Small intestine (tissue), 16 donors: ENCODE measurements at places on chromosomes 2 and 18. TPM values are rescaled to one million over a fixed set of nuclear protein-coding genes. Genes with fewer than 3 reads are reported as not detected.

GRCh38 chr2:236754271-236754944, 184.8 kb downstream of the ACKR3 start:
- DNase-seq: no peak

- DNase-seq: no peak
Observed at GRCh38 chr2:9415516-9416169, 7.7 kb downstream of the ITGB1BP1 start.

DNA sequence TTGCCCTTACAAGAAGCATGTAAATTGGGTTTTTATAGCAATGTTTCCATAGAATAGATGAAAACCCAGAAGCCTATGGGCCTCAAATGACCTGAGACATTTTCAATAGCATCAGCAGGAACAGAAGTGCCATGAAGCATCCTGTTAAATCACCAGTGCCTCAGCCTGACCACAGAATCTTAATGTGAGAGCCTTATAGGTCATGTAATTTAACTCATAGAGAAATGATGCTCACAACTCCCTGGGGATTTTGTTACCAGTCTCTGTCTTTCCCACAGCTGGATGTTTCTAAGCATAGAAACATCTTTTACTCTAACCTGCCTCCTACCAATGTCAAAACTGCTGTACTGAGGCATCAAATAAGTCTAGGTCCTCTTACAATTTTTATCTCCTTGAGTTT, 295.8 kb upstream of the ACVR2A start:
- no peak for DNase-seq

SLC11A1 gene
- 3.1 TPM for polyA plus RNA-seq

- DNase-seq: no peak
Observed at GRCh38 chr2:101806123-101806522, 108.6 kb downstream of the MAP4K4 start.

SPATA3 gene
- polyA plus RNA-seq: not detected

DNA sequence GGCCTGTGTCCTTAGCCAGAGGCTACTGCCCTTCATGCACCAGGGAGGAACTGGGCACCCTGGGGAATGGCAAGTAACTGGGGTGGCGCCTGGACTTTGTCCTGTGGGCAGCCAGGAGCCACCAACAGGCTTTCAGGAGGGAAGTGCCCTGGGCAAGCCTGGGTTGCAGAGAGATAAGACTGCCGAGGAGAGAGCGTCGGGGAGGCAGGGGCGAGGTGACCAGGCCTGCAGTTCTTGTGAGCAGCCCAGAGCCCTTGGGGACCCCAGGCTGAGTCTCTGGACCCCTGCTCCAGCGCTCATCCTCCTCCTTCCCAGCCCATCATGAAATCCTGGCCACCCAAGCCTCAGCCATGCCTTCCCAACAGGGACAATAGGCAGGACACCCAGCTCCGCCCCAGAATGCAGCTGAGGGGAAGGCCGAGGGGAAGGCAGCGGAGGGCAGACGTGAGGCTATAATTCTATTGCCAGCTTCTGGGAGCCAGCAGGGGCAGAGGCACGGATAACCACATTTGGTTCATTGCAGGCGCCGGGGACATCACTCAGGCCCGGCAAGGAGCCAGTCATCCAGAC, 25.1 kb downstream of the ADRA2B start:
- DNase-seq: no peak

KRTCAP3 gene
- 61.6 TPM for polyA plus RNA-seq

- DNase-seq: no peak
Observed at GRCh38 chr2:216464104-216464720, 34.4 kb upstream of the RPL37A start.

- no peak for DNase-seq
Observed at GRCh38 chr2:203667838-203668237, 38.6 kb upstream of the CD28 start.

GRCh38 chr2:103660519-103660918, 898.7 kb downstream of the TMEM182 start:
- no peak for DNase-seq

DNA sequence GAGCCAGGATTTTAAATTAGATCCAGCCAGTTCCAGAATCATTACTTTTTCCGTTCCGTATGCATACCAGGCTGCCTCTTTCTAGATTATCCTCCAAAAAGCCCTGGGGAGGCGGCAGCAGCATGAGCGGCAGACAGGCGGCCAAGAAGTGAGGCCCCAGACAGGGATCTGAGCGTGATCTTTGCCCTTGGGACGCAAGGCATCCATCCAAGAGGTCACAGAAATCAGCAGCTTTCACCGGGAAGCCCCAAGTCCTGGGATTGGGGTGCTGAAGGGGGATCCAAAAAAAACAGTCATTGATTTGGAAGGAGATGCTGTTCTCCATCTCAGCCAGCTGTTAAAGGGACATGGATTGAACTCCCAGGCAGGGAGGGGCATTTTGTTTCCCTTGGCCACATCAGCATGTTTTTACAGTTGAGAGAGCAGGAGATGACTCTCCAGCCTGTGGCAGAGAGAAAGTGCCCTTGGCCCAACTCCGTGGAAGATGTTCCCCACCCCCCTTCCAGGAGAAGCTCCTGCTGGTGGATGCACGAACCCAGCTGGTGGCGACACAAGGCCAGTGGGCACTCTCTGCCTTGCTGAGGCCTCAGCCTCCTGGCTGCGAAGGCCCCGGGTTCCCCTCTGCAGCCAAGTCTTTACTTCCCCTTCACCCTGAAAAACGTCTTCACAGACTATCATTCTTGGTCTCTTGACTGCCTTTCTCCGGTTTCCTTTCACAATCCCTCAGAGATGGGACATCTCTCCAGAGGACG, 265.6 kb downstream of the ANAPC1 start:
- DNase-seq: no peak

- DNase-seq: no peak
Observed at GRCh38 chr2:150036622-150037021, 449.0 kb upstream of the MMADHC start.

TXNDC2 gene
- polyA plus RNA-seq: not detected

- no peak for DNase-seq
Observed at GRCh38 chr2:69213782-69214181, 173.2 kb downstream of the GFPT1 start.

- no peak for DNase-seq
Observed at GRCh38 chr2:192127434-192127833, 67.3 kb downstream of the TMEFF2 start.

GRCh38 chr2:48633143-48633542, 15.5 kb downstream of the GTF2A1L start:
- DNase-seq: no peak

FASTKD2 gene
- polyA plus RNA-seq: 34.8 TPM

SCN3A gene
- polyA plus RNA-seq: 0.27 TPM

TTC32 gene
- 15.7 TPM for polyA plus RNA-seq

- peak; percentile 95 for DNase-seq
Observed at GRCh38 chr2:96116424-96116878, at the start of gene ADRA2B. Gene ADRA2B (minus strand): TSS chr2:96116571. CDS start chr2:96116149, 422 bp downstream.

ELOA2 gene
- not detected for polyA plus RNA-seq

FOXI3 gene
- polyA plus RNA-seq: not detected

- DNase-seq: no peak
Observed at GRCh38 chr18:11943551-11943950, 35.4 kb upstream of the MPPE1 start.

DNA sequence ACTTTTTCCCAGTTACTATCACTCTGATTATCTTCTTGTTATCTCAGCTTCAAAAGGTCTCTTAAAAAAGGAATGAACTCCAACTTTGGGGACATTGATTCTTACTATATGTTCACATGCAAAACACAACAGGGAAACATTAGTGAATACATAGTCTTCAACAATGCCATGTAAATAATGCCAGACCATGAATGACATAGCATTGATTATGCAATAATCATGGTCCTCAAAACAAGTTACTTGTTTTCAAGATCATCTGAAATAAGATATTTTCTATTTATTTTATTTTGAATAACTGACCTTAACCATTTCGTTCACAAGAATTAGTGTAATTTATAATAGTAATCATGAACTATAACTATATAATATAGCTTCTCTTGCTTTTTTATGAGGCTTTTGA, 902.3 kb downstream of the MBD2 start:
- no peak for DNase-seq

RRM2 gene
- polyA plus RNA-seq: 62.9 TPM

DES gene
- 35.4 TPM for polyA plus RNA-seq

PAX8 gene
- 0.45 TPM for polyA plus RNA-seq

- DNase-seq: no peak
Observed at GRCh38 chr18:23320709-23321236, 132.3 kb upstream of the RIOK3 start.

DNA sequence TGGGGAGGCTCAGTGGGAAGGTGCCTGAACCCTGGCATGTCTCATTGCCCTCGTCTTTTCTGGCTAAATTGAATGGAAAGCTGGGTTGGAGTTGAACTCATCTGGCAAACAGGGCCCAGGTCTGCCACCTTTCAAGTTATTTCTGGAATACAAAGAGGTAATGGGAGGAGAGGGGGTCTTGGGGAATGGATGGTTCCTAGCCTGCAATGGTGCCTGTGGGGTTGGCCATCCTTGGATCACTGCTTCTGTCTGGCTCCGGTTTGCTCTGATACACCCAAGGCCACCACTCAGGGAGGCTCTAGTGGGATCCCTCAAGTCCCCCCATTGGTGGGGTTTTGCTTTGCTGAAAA, 45.3 kb downstream of the PSD4 start:
- no peak for DNase-seq

C2orf68 gene
- polyA plus RNA-seq: 32.7 TPM

GRCh38 chr2:149360106-149360505, 29.7 kb downstream of the LYPD6 start:
- DNase-seq: no peak

DNA sequence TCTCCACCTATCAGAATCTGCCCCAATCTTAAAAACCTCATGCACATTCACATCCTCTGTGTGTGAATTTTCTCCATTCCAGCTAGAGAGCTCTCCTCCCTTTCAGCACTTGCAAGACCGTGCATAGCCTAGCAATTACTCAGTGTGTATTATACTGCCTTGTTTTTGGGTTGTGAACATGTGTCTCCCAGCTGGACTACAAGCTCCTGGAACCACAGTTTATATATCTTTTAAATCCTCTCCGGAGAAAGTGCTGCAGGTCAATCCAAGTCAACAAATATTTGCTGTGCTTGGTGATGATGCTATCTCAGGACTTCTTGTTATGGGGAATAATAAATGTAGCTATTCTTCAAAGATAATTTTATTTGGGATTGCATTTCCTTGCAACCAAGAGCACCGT, 58.2 kb upstream of the MEX3C start:
- DNase-seq: no peak

- no peak for DNase-seq
Observed at GRCh38 chr2:97708048-97708380, 5.4 kb upstream of the ZAP70 start.

GRCh38 chr2:200297989-200298388, 8.5 kb upstream of the SPATS2L start:
- no peak for DNase-seq

DNA sequence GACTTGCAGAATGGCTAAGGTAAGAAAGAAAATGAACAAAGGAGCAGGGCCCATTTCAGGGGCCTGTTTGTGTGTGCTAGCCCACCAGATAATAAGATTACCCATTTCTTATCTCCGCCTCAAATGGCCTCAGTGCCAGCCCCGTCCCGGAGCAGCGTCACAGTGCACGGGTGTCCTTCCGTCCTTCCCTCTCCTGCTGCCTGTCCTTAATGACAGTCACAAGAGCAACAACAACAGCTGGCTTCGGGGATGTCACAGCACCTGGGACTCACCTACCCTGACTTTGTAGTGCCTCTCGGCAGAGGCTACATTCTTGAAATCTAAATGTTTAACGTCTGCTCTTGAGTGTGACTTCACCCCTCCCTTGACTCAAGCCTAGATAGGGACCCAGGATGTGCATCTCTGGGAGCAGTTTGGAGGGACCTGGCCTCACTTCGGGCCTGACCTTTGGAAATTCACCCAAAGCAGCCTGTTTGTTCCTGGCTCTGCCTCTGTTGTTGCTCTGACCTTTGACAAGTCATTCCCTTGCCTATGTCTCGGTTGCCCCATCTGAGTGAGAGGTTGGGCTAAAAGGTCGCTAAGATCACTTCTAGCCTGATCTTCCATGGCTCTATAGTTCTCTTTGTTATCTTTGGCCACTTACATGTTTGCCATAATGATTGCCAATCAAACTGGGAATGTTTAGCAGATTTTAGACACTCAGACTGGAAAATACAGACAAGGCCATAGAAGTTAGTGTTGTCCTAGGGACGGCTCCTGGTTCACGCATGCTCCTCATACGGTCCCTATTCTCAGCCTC, 122.5 kb downstream of the KLHL29 start:
- DNase-seq: no peak

OTOS gene
- not detected for polyA plus RNA-seq

CFAP221 gene
- polyA plus RNA-seq: 19.4 TPM

CRYGC gene
- polyA plus RNA-seq: not detected
